ENCODE measurements at places on chromosomes 1 and 21. TPM values are rescaled to one million over a fixed set of nuclear protein-coding genes. Genes with fewer than 3 reads are reported as not detected.

TRIM45 gene
- total RNA-seq: 11.6 TPM

FMN2 gene
- total RNA-seq: 3.4 TPM

SPATA21 gene
- not detected for total RNA-seq

TGFB2 gene
- 40.1 TPM for total RNA-seq

FASLG gene
- total RNA-seq: 0.31 TPM

Measured in tongue (tissue), 3 donors.